Fibroblast of lung (primary cell): ENCODE measurements at places on chromosomes 4 and X. TPM values are rescaled to one million over a fixed set of nuclear protein-coding genes. Genes with fewer than 3 reads are reported as not detected.

Gene CCDC160
- 0.17 and 0.26 TPM in 2 replicates for total RNA-seq

- no peak for DNase-seq
These were observed 51.7 kb downstream of the ARFIP1 start for GRCh38 chr4:152831416-152831815.

- DNase-seq = peak; percentile 14
These were observed 140.1 kb upstream of the SMIM31 start for GRCh38 chr4:164613792-164614191.

GRCh38 chr4:138740816-138741745 lies 274.5 kb upstream of the NOCT start:
- no peak for DNase-seq
